ENCODE measurements at places on chromosomes 13 and 19. TPM values are rescaled to one million over a fixed set of nuclear protein-coding genes. Genes with fewer than 3 reads are reported as not detected.

DNA sequence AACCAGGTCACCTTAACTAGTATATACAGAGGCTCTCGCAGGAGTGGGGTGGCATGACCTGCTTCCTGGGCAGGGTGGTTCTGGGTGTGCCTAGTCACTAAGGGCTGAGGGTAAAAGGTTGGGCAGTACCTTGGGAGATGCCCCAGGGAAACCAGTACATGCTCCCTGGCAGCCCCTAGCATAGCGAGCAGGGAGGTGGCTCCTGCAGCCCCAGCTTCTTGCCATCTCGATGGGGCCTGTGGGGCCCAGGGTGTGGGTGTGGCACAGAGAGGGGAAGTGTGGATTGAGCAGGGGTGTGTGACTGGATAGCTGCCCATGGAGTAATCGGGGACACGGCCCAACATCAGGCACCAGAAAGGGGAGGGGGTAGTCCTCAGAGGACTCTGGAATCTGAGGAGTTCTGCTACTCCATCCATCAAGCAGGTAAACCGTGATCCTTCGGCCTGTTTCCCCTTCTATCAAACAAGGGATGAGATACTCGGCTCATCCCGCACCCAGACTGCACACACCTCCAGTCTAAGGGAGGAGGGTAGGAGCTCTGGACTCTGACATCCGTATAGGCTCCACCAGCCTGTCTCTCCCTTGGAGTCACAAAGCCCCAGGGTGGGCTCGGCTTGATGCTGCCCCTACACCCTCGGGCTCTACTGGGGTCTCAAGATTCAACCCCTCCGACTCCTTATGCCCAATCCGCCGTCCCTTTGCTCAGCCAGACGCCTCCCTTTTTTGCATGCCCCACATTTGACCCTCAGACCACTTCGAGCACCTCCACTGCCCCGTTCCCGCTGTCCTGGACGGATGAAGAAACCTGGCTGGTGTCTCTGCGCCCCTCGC, 1.1 kb downstream of the ZBTB45 start:
- DNase-seq = no peak

DNA sequence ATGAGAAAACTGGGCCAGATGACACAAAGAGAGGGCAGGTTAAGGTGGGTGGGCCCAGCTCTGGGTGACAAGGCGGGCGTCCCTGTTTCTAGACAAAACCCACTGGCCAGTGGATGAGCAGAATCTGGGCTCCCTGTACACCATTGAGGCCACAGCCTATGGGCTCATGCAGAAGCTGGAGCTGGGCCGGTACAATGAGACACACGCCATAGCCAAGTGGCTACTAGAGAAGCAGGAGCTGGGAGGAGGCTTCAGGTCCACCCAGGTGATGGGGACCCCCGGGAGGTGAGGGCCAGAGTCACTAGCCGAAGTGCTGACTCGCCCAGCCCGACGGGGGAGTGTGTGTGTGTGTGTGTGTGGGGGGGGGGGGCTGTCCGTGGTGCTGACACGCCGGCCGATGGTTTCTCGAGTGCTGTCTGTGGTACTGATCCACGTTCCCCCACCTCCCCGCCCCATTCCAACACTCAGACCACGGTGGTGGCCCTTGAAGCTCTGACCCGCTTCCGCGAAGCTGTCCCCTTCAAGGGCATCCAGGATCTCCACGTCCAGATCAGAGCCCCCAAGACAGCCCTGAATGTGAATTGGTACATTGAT, 24.3 kb upstream of the SHFL start:
- DNase-seq = no peak

- DNase-seq = peak; percentile 22
Measured at GRCh38 chr19:6424195-6424938, at the start of gene KHSRP. Gene KHSRP, minus strand, starts transcription at chr19:6424811. Its CDS starts 110 bp downstream, at chr19:6424701.

- no peak for DNase-seq
Measured at GRCh38 chr19:47490847-47491246, 6.8 kb upstream of the KPTN start.

- DNase-seq = no peak
Measured at GRCh38 chr19:7067716-7068115, 1.8 kb upstream of the ZNF557 start.

DNA sequence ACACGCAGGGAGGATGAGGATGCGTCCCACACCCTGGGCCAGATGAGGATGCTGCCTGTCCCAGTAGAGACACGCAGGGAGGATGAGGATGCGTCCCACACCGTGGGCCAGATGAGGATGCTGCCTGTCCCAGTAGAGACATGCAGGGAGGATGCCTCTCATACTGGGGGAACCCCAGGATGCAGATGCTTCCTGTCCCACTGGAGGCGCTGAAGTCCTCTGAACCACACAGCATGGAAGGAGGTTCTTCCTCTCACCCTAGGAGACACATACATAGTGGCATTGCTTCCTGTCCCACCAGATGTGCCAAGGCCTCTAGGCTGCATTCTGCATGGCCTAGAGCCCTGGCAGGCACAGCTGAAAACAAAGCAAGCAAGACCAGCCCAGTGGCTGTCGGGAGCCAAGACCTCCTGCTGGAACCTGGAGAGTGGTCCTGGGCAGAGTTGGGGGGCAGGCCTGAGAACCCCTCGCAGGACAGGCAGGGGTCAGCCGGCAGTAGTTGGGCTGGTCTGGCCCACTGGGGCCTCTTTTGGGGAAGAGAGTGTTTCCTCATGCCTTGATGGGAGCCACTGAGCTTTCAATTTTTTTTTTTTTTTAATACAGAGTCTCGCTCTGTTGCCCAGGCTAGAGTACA, 4.3 kb downstream of the HPN start:
- no peak for DNase-seq

GRCh38 chr19:34475026-34475974, 6.3 kb upstream of the WTIP start:
- DNase-seq = no peak

DNA sequence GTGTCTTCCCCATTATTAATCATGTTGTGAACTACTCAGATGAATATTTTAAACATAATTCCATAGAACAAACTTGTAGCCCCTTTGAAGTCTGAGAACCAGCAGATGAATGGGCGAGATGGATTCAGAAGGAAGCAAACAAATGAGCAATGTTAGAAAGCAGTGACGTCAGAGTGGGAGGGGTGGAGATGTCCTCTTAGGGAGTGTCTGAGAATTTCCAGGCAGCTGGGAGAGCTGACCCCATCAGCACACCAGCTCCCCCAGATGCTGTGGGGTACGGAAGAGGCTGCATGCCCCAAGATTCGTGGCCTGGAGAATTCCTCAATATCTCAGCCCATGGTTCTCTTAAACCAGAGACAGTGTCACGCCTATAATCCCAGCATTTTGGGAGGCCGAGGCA, 68.6 kb downstream of the DPF1 start:
- DNase-seq = no peak

- no peak for DNase-seq
Measured at GRCh38 chr13:80259159-80259558, 81.8 kb downstream of the SPRY2 start.

- peak; percentile 75 for DNase-seq
Measured at GRCh38 chr13:51453207-51453958, 547 bp upstream of the INTS6 start.

- DNase-seq = peak; percentile 39
Measured at GRCh38 chr19:17946965-17947784, 14.4 kb downstream of the CCDC124 start.

- DNase-seq = no peak
Measured at GRCh38 chr19:14361824-14362223, 19.4 kb upstream of the ADGRE5 start.

DNA sequence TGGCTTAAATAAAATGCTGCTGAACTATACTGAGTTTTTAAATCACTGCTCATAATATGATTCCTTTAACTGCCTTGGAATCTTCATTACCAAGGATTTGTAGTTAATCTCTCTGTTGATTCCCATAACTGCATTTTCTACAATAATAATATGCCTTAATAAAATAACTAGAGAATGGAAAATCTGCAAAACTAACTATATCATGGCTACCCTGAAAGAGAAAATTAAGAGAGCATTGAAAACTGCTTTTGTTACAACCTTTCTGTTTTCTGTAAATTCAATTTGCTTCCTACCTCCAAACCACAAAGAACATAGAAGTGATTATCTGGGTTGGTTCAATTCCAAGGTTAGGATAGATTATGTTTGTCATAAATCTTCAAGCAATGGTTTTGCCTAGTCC, 202.8 kb upstream of the ATXN8OS start:
- no peak for DNase-seq

GRCh38 chr19:38640368-38640767, 7.1 kb upstream of the ACTN4 start:
- DNase-seq = no peak

- no peak for DNase-seq
Measured at GRCh38 chr13:54486421-54487166, 1458.0 kb downstream of the OLFM4 start.

DNA sequence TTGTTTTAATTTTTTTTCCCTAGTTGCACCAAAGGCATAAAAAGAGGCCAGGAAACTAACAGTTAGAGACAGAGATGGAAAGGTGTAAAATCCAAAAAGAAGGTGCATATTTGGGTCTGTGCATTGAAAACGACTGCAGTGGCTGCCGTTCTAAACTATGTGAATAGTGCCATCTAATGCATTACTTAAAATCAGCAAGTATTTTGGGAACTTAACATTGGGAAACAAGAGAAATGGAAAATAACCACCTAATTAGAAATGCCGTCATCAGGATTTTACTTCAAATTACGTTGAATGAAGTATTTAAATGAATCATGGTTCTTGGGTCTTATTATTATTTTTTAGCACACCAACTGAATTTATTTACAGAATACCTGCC, 189.5 kb upstream of the MIR17HG start:
- DNase-seq = no peak

GRCh38 chr13:97259798-97260714, 37.9 kb downstream of the MBNL2 start:
- no peak for DNase-seq

The SYT3 gene
- total RNA-seq = not detected

The C19orf33 gene
- 11.8 TPM for total RNA-seq

The C19orf85 gene
- total RNA-seq = not detected

The CRX gene
- total RNA-seq = not detected

The MYO1F gene
- total RNA-seq = 305 TPM
